ENCODE measurements at places on chromosomes 5 and 9.

DNA sequence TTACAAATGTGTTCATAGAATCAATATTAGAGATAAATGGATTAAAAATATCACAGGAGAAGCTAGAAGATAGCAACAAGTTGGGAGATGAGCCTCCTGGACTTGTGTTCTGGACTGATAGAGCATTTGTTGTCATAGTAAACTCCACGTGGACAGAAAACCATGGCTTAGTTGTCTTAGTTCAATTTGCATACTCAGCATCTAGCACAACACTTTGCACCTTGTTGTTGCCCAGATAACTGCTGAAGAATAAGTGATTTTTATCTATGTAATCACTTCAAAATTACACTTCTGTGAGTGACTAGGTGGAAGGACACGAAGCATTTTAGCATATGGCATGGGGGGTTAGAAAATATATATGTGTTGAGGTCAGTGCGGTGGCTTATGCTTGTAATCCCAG lies 4.0 kb downstream of the RANBP3L start:
- DNase-seq: no peak

DNA sequence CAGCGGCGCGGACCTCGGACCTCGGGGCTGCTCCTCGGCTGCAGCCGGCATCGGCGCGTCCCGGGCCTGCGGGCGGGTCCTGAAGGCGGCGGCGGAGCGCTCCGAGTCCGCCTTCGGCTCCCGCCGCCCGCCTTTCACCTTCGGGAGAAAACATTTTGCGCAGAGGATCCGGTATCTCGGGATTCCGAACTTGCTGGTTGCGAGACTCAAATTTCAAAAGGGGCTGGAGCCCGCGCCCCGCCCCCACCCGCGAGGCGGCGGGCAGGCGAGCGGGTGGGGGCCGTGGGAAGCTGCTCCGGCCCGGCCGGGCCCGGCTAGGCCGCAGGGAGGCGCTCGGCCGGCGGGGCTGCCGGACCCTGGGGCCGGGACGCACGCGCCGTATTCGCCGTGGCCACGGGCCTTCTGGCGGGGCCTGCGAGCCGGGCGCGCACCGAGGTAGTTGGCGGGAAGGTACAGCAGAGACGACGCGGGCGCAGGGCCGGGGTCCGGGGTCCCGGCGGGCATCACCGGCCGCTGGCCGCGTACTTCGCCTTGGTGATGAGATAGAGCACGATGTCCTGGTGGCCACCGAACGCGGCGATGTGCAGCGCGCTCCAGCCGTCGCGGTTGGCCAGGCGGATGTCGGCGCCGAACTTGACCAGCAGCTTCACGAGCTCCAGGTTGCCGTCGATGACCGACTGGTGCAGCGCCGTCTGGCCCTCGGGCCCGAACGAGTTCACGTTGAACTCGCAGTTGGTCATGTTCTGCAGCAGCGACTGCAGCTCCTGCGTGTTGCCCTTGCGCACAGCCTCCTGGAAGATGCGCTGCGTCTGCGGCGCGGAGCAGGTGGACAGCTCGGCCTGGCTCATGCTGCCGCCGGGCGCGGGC lies 757 bp downstream of the NRARP start:
- DNase-seq: peak; percentile 74

- no peak for DNase-seq
These were observed 205.5 kb downstream of the NPR3 start for GRCh38 chr5:32916648-32917047.

GRCh38 chr5:128536254-128537220 lies 1.5 kb downstream of the FBN2 start:
- no peak for DNase-seq

- no peak for DNase-seq
These were observed 78.4 kb upstream of the ITGA1 start for GRCh38 chr5:52709167-52709925.

DNA sequence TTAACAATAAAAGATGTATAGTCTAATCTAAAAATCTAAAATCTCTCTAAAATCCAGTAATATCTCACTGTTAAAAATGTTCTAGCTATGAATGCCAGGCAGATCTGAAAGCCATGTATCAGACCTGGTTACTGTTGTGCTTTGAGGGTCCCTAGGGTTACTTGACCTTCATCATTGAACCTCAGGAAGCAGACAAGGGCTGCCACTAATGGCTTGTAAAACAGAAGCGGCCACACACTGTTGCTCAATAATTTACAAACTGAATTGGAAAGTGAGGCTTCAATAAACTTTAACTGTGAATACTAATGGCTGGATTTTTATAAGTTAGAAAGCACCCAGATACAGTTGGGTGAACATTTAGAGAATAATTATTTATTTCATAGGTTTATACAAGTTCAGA lies 198.0 kb upstream of the RPS23 start:
- DNase-seq: no peak

DNA sequence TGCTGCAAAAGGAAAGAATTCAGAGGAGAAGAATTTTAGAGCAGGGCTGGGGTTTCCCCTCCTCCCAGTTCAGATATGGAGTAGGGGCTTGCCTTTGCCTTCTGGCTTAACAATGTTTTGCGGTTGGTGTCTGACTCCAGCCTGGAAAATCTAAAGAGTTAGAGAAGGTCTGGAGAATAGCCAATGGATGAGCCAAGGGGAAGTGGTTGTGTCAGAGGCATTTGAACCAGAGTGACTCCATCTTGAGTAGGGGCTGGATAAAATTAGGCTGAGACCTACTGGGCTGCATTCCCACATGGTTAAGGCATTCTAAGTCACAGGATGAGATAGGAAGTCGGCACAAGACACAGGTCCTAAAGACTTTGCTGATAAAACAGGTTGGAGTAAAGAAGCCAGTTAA lies 133.7 kb downstream of the DIRAS2 start:
- DNase-seq: no peak

DNA sequence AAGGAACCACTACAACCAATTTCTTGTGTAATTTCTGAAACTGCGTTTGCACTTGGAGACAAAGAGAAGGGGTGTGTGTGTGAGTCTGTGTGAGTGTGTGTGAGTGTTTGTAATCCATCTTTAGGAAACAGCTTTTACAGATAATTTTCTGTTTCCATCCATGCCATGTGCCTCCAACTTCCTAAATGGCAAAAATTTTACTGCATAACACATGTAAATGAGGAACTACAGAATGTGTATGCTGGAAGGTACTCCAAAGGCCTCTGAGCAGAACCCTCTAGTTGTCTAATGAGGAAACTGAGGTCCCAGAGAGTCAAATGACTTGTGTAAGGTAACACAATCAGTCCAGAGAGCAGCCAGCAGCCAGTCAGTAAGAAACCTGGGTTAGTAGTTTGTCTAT lies 20.8 kb downstream of the MAMDC2 start:
- no peak for DNase-seq

GRCh38 chr5:96050273-96050880 lies 88.7 kb upstream of the ELL2 start:
- DNase-seq: no peak

DNA sequence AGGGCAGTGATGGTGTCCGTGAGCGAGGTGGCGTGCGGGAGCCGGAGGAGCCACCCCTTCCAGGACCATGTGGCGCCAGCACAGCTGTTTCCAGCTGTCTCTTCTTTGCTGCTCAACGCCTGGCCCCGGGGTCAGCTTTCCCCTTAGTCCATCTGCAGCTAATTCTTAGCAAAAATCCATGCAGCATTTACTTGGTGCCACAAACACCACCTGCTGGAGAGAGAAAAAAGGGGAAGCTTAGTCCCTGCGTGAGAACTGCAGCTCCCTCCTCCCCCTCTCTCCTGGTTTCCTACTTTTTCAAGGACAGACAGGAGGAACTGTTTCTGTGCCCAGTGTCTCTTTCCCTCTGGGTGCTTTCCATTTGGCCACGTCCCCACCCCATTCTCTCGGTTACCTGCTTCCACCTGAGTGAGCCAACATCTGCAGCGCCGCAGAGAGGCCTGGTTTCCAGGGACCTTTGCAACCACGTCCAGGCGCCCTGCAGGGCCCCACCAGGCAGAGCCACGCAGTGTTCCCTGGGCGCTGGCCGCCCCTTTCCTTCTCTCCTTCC lies 3.4 kb downstream of the SLC6A19 start:
- DNase-seq: peak; percentile 21

- DNase-seq: no peak
These were observed 76.2 kb upstream of the MIER3 start for GRCh38 chr5:57028161-57028560.

GRCh38 chr5:44830951-44831350 lies 22.2 kb downstream of the MRPS30 start:
- DNase-seq: no peak

DNA sequence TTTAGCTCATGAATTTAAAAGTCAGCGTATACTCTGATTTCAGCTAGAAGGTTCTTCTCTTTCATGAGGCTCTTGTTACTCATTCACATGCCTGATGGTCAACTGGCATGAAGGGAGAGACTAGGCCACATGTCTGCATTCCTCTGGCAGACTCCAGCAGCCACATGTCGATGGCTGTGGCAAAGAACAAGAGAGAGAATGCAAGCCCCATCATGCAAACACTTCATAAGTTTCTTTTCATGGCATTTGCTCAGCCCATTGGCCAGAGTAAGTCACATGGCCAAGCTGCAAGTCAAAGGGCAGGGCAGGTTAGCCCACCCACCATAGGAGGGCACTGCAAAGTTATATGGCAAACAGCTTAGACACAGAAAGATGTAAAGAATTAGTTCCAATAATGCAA lies 5.4 kb downstream of the KCNV2 start:
- no peak for DNase-seq

- DNase-seq: no peak
These were observed 83.8 kb downstream of the HMCN2 start for GRCh38 chr9:130349398-130349797.

DNA sequence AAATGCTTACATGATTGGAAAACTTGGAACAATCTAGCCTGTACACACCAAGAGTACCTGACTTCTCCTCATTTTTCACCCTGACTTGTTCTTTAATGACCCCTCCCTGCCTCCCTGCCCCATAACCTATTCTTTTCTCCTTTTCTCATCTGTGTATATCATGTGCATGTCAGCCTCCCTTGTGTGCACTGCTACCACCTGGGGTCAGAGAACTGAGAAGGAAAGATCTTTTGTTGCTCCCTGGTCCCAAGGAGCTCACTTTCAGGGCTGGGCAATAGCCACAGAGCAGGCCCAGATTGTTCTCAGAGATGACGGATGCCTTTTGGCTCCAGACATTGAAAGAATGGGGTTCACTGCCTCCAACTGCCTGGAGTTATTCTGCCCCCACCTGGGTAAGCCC lies 5.1 kb downstream of the MAP1B start:
- peak; percentile 16 for DNase-seq

- DNase-seq: peak; percentile 22
These were observed 250.8 kb downstream of the ENC1 start for GRCh38 chr5:74389531-74390305.

GRCh38 chr5:157312492-157312891 lies 46.6 kb downstream of the CYFIP2 start:
- peak; percentile 2 for DNase-seq
